ENCODE measurements at places on chromosomes 4 and X.

- DNase-seq: no peak
These were observed 75.6 kb upstream of the NOCT start for GRCh38 chr4:138939960-138940359.

- no peak for DNase-seq
These were observed 494.9 kb downstream of the IDS start for GRCh38 chrX:149010013-149010852.

DNA sequence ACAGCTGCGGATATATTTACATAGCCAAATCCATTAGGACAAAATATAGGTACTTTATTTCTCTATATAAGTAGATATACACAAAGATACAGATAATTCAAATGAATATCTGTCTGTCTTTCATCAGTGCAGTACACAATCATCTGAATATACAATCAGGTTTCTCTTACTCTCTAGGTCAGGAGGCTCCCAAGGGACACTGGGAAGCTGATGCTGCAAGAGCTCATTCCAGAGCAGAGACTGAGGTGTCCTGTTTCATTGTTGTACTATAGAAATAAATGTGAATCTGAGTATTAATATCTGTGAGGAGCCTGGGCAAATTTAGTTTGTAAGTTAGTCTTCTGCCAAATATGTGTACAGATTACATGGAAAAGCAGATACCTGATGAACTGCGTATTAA is 4.2 kb downstream of the TLL1 start:
- no peak for DNase-seq

GRCh38 chrX:40736170-40736505 is 796 bp upstream of the MED14 start:
- DNase-seq: no peak

DNA sequence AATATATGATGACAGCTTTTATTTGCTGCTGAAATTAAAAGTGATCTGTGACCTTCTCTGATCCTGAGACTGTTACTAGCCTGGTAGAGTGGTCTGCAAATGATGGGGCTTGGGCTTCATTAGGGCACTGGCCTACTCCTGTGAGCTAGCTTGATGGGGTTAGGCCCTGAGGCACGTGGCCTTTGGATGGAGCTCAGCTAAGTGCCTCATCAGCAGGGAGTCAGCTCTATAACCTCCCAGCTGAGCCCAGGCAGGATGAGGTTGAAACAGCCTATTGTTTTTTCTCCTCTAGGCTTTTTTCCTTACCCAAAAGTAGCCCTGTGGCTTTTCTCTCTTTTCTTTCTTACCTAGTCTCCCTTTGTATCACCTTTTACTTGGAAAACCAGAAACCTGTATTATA is 92.2 kb downstream of the AFF2 start:
- DNase-seq: no peak
